ENCODE measurements at places on chromosomes 2 and 18.
A peak's percentile ranks its signal among the peaks of the same experiment; 100 is the strongest.

- DNase-seq = peak; percentile 36
Observed at GRCh38 chr2:231795525-231796327, 9.5 kb downstream of the COPS7B start.

GRCh38 chr2:217645896-217646295, 356.9 kb downstream of the TNS1 start:
- no peak for DNase-seq

DNA sequence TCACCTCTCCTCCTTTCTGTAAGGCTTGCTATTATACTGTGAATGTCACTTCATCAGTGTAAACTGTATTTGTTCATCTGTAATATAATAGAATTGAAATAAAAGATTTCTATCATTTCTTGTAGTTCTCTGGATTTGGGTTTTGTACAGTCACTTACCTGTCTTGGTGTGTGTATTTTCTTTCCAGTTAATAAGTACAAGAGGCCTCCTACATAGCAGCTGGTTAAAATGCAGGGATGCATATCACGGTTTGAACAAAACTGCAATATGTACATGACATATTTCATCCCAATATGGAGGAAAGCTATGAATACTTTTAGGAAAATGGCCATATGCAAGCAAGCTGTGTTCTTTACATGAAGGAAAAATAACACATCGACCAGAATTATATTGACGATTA, 5.4 kb upstream of the STAT1 start:
- no peak for DNase-seq

DNA sequence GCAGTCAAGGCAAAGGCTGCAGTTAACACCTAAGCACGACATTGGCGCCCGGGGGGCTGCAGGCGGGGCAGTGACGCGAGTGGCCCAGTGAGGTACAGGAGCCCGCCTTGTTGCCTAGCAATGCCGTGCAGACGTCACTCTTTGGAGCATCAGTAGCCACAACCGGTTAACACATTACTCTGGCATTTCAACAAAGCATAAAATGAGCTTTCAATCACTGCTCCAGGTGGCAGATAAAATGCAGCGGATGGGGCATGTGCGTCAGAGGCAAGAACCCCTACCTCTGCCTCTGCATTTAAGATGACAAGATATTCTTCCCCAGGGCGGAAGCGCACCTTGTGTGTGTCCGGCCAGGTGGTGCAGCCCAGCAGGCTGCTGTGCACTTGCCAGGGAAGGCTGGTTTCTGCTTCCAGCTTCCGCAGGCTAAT, 139.4 kb downstream of the MTCL1 start:
- no peak for DNase-seq

All from astrocyte of the cerebellum (primary cell).